GM04503 (cell line): ENCODE measurements at places on chromosomes 7 and 10.

DNA sequence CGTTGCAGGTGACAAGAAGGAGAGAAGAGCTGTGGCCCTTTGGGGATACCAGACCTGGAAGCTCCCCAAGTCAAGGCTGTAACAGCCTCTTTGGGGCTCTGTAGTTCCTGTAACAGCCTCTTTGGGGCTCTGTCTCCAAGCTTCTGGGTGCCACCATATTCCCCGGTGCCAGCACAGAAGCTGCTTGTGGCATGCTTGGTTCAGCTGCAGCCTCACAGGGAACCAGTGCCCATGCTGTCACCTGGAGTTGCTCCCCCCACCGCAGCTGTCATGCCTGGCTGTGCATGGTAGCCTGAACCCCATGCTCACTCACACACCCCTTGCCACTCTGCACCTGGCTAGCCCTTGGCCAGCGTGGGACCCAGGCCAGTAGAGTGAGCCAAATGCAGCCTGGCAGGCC, 109.1 kb downstream of the ELAPOR2 start:
- no peak for DNase-seq

- DNase-seq = no peak
These were observed 7.7 kb upstream of the HTR5A start for GRCh38 chr7:155062411-155062810.

DNA sequence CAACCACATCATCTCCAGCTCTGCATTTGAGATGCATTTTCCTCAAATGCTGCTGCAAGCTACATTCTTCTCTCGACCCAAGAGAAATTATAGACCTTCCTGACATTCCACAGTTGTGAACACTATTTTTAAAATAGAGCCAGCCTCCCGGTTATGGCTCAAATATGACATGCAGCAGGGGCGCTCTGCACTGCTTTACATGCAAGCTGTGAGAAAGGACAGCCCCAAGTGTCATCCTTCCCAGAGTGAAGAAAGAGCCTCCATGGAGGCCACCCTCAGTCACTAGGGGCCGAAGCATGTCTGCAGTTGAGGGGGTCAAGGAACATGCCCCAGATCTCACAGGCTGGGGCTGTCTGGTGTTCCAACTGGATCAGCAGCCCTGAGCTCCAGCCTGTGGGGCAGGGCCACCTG, 63.9 kb upstream of the CHST15 start:
- DNase-seq = no peak

- DNase-seq = no peak
These were observed 17.4 kb upstream of the GPR141 start for GRCh38 chr7:37666026-37666799.

- no peak for DNase-seq
These were observed 13.3 kb downstream of the KAT6B start for GRCh38 chr10:74839708-74840107.

GRCh38 chr7:130387628-130388403, 7.5 kb downstream of the CPA1 start:
- DNase-seq = no peak

- no peak for DNase-seq
These were observed 59.7 kb upstream of the LAMB4 start for GRCh38 chr7:108189733-108190388.

- DNase-seq = no peak
These were observed 172.7 kb downstream of the PTEN start for GRCh38 chr10:88036126-88036525.

GRCh38 chr10:13712476-13712836, 125.7 kb downstream of the PRPF18 start:
- DNase-seq = no peak

DNA sequence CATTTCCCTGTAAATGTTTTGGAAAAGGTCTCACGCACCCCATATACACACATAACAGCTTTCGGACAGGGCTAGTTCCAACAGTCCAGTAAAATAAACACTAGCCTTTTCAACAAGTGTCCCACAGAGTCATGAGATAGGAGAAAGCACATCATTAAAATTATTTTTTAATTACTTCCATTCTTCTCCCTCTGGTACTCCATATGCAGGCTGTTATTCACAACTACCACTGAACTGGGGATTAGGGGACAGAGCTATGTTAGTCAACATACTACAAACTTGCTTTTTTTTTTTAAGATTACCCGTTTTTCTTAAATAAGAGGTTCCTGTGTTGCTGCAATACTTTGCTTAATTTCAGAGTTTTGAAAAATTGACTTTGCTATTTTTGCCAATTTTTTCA, 576.6 kb upstream of the KCND2 start:
- DNase-seq = no peak

DNA sequence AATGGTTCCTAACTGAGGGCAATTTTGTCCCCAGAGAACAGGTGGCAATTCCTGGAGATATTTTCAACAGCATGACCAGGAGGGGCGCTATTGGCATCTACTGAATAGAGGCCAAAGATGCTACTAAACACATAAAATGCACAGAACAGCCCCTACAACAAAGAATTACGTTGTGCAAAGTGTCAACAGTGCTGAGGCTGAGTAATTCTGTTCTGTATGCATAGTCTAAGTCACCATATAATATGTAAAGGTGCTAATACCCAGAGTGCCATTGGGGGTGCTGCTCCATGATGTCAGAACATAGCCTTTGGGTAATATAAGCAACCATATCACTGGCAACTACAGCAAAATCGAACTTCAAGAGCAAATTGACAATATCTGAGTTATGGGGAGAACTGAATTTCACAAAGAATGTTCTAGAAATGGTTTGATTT, 213.3 kb upstream of the PHYHIPL start:
- DNase-seq = no peak

- DNase-seq = no peak
These were observed 190.1 kb upstream of the AGR3 start for GRCh38 chr7:17071866-17072265.

- DNase-seq = no peak
These were observed 66.9 kb downstream of the STK17A start for GRCh38 chr7:43649755-43650274.

GRCh38 chr10:11901454-11901832, 78.3 kb downstream of the PROSER2 start:
- DNase-seq = no peak

DNA sequence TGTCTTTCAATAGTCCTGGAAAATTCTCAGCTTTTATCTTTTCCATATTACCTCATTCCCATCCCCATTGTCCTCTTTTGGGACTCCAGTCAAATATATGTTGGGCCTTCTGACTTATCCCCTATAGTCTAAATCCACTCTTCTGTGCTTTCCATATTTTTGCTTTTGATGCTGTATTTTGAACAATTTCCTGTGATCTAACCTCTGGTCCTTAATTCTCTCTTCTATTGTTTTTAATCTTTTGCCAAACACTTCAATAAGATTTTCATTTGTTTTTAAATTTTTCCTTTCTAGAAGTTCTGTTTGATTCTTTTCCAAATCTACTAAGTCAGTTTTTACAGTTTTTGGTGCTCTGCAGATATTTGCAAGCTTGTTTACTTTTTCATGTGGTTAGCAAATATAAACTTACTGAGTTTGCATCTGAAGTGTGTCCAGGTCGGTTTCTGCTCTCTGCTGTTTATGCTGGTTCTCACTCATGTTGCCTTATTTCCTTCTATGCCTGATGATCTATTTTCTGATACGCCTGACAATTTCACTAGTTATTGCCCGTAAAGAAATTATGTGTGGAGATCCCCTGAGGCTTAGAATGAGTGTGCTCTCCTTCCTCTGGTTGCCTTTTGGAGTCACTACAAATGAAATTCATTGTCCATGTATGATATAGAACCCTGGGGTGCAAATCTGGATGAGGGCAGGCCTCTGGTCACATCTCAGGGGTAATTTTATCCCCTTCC, 110.4 kb downstream of the RBM20 start:
- DNase-seq = no peak

DNA sequence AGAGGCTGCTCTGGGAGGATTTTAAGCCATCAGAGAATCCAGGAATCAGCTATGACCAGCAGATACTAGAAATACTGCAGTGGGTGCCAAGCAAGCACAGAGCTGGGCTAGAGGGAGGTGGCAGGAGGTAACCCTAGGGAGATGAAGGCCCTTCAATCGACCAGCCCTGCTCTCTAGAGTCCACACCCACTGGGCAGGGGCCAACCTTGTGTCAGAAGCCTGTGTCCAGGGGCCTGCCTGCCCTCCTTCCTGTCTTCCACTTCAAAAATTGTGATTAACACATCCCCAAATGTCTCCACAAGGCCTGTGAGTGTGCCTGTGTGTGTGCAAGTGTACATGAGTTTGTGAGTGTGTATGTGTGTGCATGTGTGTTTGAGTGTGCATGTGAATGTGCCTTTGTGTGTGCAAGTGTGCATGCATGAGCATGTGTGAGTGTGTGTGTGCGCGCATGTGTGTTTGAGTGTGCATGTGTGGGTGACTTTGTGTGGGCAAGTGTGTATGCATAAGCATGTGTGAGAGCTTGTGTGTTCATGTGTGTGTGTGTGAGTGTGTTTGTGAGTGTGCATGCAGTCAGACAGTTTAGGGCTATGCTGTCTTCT, 367.7 kb downstream of the SFMBT2 start:
- DNase-seq = no peak

GRCh38 chr7:97337849-97338248, 220.4 kb downstream of the SDHAF3 start:
- DNase-seq = no peak

GRCh38 chr7:26356929-26357798, 65.5 kb downstream of the SNX10 start:
- no peak for DNase-seq

GRCh38 chr7:138363721-138364120, 96.3 kb upstream of the TRIM24 start:
- DNase-seq = no peak

DNA sequence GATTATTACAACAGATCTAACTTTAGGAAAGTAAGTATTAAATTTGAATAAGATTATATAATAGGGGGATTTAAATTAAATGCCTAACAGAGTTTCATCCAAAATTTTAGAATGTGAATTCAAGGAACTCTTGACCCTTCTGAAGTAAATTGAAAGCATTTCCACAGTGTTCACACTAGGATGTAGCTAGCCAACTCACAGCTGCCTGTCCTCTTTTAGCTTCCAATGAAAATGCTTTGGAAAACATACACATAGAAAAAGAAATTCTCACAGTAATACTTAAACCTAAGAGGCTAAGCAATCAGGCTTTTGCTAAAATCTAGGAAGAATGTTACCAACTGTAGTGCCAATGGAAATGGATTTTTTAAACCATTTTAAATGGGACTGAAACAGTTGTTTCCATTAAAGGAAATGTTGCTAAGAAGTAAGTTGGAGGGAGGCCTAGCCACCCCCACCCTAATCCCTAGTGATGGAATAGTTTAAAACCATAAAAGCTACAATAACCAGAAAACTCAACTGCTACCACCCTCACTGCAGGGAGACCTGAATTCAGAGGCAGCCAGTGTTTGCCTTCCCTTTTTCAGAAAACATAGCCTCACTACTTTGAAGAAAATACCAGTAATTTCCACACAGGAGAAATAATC, 58.3 kb downstream of the REEP3 start:
- DNase-seq = no peak

- no peak for DNase-seq
These were observed 13.2 kb downstream of the WDR91 start for GRCh38 chr7:135197906-135198655.

GRCh38 chr7:151607464-151607867, 87.8 kb upstream of the RHEB start:
- no peak for DNase-seq

- DNase-seq = no peak
These were observed 48.5 kb downstream of the MALRD1 start for GRCh38 chr10:19097151-19097550.

DNA sequence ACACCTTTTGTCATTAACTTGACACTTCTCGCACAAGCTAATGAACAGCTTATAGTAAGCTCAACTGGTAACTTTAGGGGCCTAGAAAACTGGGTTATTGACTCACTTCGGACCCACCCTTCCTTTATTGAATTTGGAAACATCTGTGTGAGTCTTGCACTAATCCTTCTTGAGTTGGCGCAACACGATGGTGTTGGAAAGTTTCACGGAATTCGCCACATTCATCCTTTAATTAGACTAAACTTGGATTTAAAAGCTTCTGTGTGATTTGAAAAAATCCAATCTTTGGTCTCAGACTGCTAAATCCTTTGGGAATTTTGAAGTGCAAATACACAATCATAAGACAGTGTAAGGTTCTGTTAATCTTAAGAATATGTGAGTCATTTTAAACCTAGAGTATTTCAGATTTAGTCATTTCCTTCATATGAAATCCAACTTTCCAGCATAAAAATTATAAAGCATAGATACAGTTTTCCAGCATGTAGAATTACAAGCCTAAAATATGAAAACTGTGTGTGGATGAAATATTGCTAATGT, 15.1 kb downstream of the FZD8 start:
- no peak for DNase-seq

DNA sequence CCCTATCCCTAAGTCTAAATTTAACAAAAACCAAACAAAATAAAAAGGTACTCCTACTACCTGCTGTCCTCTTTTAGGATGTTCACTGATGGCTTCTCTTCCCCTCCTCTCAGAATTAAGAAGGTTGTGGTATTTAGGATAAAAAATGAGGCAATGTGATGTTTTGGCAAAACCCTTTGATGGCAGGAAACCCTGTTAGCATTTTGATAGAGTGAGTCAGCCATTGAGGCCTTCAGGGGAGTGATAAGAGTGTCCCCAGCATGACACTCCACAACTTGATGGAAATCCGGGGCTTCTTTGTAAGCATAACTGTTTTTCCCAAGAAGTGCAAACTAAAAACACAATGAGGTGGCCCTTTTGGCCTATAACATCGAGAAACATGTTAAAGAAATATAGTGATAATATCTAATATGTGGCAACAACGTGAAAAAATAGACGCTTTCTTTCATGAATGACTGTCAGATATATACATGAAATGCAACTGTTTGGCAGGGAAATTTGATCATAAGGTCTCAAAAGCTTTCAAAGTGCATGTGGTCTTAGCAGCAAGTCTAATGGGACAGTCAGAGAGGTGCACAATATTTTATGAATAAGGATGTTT, 55.0 kb downstream of the PRTFDC1 start:
- DNase-seq = no peak

DNA sequence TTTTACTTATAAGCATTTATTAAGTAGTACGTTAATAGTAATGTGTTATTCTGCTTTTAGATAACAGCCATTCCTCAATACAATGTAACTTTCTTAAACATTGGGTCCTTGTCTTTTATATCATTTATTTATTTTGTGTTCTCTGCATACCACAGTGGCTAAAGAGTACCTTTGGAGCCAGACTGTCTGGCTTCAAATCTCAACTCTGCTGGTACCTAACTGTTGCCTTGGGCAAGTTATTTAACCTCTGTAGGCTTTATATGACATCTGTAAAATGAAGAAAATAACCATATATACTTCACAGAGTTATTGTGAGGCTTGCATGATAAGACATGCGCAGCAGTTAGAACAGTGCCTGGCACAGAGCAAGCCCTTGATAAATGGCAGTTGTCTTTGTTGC, 397.6 kb downstream of the MDFIC start:
- no peak for DNase-seq

DNA sequence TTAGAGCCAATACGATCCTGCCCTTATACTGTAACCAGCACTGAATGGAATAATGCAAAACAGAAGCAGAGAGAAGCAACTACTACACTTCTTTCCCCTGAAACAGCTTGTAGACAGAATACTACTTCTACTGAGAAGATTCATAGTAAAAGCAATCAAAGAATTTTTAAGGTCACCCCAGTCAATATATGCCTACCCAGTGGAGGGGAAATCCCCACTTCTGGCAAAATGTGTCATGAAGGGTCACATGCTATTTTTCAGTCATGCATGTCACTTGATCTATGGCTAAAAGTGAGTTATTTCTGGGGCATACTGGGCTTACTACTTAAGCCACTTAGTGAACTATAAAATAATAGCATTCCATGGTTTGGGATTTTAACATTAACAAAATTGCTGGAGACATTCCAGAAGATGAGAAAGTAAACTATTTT, 25.6 kb downstream of the IRF5 start:
- no peak for DNase-seq
